ENCODE measurements at places on chromosomes 4 and X.

- DNase-seq = no peak
These were observed 9.5 kb downstream of the IDS start for GRCh38 chrX:149495573-149496071.

DNA sequence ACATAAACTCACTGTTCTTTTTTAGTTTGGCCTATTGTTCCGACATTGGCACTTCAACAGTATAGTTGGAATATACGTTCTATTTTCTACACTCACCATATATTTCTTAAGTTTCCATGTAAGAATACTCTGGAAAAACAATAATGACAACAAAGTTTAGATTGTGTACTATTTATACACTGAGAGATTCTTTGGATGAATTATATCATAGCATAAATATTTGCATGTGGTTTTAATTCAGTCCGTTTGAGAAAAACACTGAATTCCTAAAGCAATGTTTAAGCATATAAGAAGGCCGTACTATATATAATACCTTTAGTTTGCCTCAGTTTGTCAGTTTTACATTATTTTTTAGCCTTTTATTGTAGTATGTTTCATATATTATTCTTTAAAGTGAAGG lies 82.4 kb downstream of the RAP1GDS1 start:
- peak; percentile 15 for DNase-seq

DNA sequence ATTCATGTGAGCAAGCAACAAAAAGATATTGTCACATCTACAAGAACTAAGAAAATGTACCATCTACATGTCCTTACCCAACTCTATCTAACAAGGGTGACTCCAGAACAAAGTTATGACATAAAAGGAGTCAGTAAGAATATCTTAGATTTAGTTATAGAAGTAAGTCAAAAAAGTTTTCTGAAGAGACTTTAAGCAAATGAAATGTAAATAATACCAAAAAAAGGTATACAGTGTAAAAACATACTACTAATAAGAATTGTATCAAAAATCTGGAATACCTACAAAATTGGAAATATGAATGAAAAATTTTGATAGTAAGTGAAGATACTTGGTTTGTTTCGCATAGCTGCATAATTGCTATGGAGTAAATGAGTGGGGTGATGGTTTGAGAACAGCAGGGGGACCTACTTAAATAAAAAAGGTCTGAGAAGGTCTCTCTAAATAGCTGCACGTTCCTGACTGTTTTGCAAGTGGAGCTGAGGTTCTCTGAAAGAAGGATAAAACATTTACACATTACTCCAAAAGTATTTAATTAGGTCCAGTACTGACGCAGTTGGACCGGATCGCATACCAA lies 51.0 kb upstream of the ENPP6 start:
- DNase-seq = no peak

DNA sequence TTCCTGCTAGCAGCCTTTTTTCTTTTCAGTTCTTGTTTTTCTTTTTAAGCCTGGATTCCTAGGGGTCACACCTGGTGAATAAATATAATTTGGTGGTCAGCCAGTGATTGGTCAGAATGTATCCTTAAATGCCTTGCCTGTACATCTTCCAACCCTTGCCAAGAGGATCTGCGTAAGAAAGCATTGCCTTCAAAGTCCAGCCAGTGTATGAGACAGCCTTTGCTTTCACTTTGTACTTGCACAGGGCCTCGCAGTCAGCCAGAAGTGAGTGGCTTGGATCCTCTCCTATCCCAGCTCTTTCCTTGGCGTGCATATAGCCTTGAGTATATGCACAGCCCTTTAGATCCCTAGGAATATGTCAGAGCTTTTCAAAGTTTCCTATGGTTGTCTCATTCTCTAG lies 22.2 kb downstream of the KANTR start:
- DNase-seq = no peak

- no peak for DNase-seq
These were observed 19.6 kb upstream of the CHM start for GRCh38 chrX:86066998-86067397.

- DNase-seq = no peak
These were observed 272.6 kb upstream of the HAND2 start for GRCh38 chr4:173802662-173803022.

DNA sequence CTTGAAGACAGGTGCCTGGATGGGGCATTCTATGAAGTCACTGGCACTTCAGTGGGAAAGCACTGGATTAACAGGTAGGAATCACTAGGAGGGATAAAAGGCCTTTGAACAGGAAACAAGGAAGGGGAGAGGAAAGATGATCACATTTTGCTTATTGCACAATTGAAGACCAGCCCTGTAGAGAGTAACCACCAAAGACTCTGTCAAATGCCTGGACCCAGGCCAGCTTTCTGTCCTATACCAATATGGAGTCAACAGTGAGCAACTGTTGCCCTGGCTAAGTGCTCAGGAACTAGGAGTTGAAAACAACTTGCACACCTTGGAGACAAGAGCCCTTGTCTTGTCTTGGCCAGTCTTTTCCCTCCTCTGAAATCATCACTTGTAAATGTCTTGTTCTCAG lies 14.1 kb upstream of the RTL3 start:
- DNase-seq = no peak

GRCh38 chr4:112515198-112516065 lies 548 bp downstream of the NEUROG2 start:
- DNase-seq = no peak

DNA sequence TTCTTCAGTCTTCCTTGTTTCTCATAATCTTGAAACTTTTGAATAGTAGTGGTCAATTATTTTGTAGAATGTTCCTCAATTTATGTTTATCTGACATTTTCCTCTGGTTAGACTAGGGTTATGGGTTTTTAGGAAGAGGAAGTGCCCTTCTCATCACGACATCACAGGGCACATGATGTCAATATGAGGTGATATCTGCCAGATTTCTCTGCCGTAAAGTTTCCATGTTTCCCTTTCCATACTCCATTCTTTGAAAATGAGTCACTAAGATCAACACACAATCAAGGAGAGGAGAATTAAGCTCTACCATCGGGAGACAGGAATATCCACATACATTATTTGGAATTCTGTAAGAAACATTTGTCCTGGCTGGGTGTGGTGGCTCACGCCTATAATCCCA lies 28.4 kb downstream of the RP2 start:
- peak; percentile 14 for DNase-seq

GRCh38 chrX:117936118-117936517 lies 180.5 kb downstream of the KLHL13 start:
- DNase-seq = no peak

GRCh38 chr4:187491286-187491685 lies 504.3 kb upstream of the ZFP42 start:
- DNase-seq = no peak

DNA sequence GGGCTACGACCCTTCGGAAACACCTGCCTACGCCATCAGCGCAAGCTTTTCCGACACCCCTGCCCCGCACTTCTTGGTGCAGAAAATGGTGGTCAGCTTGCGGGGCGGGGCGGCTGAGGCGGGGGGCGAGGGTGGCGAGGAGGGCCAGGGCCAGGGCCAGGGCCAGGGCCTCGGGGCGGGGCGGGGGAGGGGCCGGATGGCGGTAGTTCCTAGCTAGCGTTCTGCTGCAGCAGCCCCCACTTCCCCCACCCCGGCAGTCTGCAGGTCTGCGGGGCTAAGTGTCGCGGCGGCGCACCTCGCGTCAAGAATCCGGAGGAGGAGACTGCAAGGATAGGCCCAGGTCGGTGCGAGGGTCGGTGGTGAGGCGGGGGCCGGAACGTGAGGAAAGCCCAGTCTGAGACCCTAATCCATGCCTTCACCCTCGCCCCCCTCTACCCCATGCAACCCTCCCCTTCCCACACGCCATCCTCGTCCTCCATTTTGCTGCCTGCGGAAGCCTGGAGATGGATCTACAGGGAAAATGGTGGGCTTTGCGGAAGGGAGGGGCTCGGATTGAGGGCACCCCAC lies 600 bp downstream of the BEX4 start:
- no peak for DNase-seq

GRCh38 chrX:128436397-128437103 lies 384.3 kb upstream of the ACTRT1 start:
- no peak for DNase-seq

DNA sequence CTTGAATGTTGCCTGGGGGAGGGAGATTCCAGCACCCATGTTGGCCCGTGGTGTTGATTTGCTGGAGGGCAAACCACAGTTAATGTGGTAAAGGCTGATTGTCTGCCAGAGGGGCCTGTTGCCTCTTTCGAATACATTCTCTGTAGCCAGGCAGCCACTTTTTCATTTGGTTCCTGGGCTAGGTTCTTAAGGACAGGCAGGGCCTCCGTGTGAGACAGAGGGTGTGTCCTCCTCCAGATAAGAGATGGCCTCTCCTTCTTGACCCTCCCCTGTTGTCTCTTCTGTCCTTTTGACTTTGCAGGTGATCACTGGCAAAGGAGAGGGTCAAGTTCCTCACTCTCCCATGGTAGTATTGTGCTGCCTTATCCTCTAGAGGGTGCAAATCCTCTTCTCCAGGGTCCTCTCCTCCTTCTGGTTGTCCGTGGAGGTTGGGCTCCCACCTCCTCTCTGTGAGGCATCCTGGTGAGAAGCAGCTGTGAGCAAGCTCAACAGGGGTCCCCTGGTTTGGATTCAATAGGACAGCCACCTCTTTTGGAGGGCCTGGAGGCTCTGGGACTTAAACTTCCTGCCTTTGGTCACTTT lies 44.9 kb downstream of the ZNF182 start:
- no peak for DNase-seq

DNA sequence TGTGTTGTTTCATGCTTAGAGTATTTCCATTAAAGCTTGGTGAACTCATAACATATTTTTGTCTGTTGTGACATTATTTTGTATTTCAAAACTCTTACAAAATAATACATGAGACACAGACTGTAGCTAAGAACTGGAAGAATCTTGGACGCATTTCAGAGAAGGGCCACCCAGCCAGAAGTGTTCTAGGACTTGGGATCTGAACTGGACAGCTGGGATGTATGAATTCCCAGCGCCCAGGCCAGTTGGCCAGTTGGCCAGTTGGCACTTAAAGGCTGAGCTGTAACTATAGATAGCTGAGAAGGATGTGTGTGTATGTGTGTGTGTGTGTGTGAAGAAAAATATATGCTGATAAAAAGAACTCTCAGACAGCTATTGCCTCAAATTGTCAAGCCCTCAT lies 193.4 kb upstream of the GPR101 start:
- DNase-seq = no peak

- no peak for DNase-seq
These were observed 6.7 kb downstream of the APOO start for GRCh38 chrX:23901060-23901459.

- DNase-seq = peak; percentile 48
These were observed 56.5 kb downstream of the TRIM2 start for GRCh38 chr4:153260553-153261300.

DNA sequence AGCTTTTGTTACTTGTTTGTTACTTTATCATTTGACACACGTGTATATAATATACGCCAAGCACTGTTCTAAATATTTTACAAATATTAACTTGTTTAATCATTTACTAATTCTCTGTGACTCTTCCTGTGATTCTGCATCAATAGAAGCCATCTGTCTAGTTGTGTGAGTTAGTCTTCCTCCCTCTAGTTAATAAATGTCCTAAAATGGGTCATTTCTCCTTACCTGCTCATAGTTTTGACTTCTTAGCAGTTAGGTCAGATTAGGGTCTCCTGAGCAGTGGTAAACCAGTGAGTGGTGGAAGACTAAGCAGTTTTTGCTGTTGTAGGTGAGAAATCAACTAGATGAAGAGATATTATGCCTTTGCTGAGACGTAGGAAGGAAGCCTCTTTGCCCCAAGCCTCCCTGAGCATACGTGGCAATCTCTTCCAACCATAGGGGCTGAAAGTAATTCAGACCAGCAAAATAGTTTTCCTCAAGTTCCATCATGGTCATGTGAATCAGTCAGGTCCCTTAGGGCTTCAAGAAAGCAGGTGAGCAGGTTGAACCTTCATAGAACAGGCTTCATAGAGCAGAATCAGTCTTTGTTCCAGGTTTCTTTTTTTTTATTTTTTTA lies 38.7 kb upstream of the THOC2 start:
- no peak for DNase-seq

- DNase-seq = no peak
These were observed 180.4 kb downstream of the ZIC3 start for GRCh38 chrX:137746289-137746688.

- no peak for DNase-seq
These were observed 159.8 kb upstream of the KIT start for GRCh38 chr4:54497947-54498346.

- DNase-seq = no peak
These were observed 1584.3 kb downstream of the STIM2 start for GRCh38 chr4:28444886-28445496.

DNA sequence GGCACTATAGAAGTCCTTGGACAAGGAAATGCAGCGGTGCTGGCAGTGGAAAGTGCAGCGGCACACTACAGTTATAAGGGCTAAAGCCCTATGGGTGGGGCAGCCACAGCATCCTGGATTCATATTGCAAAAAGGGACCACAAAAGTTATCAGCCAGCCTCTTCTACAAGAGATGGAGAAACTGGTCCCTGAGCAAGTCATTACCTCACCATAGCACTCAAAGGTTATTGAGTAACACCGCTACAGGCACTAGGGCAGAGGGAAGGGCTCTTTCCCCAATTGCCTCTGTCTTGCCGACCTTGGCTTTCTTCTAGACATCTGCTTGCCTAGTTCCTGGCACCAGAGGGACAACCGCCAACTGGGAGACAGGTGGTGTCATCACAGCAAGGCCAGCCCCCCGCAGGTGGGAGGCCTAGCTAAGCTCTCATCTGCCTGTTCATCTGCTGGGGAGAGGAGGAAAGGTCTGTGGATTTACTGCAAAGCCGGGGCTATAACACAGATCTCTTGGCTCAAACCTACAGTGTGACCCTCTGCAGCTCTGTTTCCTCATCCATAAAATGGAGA lies 600.0 kb downstream of the BCOR start:
- DNase-seq = no peak

- DNase-seq = no peak
These were observed 4.8 kb upstream of the FBXL5 start for GRCh38 chr4:15659768-15660570.

- DNase-seq = no peak
These were observed 134.9 kb upstream of the LEF1 start for GRCh38 chr4:108303488-108304177.

DNA sequence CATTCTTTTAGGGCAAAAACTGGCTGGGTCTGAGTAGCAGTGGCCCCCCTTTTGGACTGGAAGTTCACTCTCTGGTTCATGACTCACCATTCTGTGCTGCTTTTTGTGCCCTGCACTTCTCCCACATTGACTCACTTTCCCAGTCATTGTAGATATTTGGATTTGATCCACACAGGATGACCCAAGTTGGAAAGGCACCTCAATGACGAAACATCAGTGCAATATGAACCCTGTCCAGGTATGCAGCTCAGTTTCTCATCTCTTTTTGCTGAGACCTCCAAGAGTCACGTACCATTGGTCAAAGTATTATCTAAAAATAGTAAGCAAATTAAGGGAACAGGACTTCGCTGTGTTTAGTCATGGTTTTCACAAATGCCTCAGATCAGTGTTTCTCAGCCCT lies 92.7 kb downstream of the CBLL2 start:
- DNase-seq = peak; percentile 15

DNA sequence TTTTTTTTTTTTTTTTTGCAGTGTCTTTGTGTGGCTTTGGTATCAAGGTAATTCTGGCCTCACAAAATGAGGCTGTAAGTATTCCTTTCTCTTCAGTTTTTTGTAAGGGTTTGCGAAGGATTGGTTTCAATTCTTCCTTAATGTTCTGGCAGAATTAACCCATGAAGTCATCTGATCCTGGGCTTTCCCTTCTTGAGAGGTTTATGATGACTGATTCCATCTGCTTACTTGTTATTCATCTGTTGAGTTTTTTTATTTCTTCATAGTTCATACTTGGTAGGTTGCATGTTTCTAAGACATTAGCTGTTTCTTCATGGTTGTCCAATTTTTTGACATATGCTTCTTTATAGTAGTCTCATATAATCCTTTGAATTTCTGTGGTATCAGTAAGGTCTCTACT lies 181.4 kb upstream of the PDE5A start:
- no peak for DNase-seq
